ENCODE measurements at places on chromosomes 6 and 20. TPM values are rescaled to one million over a fixed set of nuclear protein-coding genes. Genes with fewer than 3 reads are reported as not detected.

DNA sequence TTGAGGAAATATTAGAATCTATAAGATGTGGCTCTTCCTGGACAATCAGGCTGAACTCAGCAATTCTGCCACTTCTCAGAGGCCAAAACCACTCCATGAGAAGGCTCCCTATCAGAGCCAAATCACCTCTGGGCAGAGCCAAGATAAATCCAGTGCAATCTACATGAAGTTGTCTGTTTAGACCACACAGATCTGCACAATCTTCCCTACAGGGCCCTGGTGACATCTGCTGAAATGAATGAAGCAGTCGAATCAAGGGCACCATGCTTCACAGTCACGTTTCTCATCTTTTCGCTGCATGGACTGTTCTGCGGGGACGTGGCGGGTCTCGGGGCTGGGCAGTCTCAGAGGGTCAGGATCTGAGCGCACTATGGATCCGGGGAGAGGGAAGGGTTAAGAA lies 60.1 kb upstream of the CD93 start:
- H3K27ac ChIP-seq: no peak overlapping the region
- DNase-seq: no peak
- H3K4me1 ChIP-seq: peaks cover 20% of the 10 kb centered on the region
- no peaks in the 10 kb centered on the region for H3K36me3 ChIP-seq
- H3K27me3 ChIP-seq: no peaks in the 10 kb centered on the region
- H3K4me3 ChIP-seq: no peak overlapping the region

DNA sequence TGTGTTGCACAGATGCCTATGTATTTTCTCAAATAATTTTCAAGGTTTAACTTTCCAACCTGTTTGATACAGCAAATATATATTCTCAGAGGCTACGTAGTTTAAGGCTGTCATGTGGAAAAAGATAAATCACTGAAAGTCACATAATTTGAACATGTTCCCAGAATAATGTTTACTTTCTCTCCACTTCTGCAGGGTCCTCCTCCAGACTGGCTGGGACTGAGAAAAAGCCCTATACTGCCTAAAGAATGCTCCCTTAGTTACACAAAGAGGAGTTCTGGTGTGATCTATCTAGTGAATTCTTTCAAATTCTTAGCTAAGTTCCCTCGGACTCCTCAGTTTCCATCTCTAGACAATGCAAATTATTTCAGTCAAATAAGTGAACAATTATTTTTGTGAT lies 411.0 kb downstream of the C6orf118 start:
- DNase-seq: no peak
- H3K27me3 ChIP-seq: no peaks in the 10 kb centered on the region
- no peak overlapping the region for H3K4me3 ChIP-seq
- H3K27ac ChIP-seq: no peak overlapping the region
- H3K4me1 ChIP-seq: no peaks in the 10 kb centered on the region

- H3K4me3 ChIP-seq: no peak overlapping the region
- no peak for DNase-seq
- peaks cover 23% of the 10 kb centered on the region for H3K4me1 ChIP-seq
- no peak overlapping the region for H3K27ac ChIP-seq
Observed at GRCh38 chr20:34062570-34063482, 49.2 kb downstream of the EIF2S2 start.

GRCh38 chr20:56687061-56687460 lies 58.0 kb downstream of the TFAP2C start:
- H3K4me1 ChIP-seq: peaks cover 19% of the 10 kb centered on the region
- DNase-seq: no peak
- no peaks in the 10 kb centered on the region for H3K27me3 ChIP-seq
- no peak overlapping the region for H3K4me3 ChIP-seq
- H3K36me3 ChIP-seq: no peaks in the 10 kb centered on the region

GRCh38 chr20:8212286-8212685 lies 80.2 kb downstream of the PLCB1 start:
- H3K27ac ChIP-seq: no peak overlapping the region
- H3K36me3 ChIP-seq: no peaks in the 10 kb centered on the region
- no peaks in the 10 kb centered on the region for H3K27me3 ChIP-seq

- DNase-seq: no peak
- H3K27ac ChIP-seq: peak overlapping the region; percentile 83
- H3K36me3 ChIP-seq: no peaks in the 10 kb centered on the region
- no peaks in the 10 kb centered on the region for H3K27me3 ChIP-seq
- H3K4me3 ChIP-seq: no peak overlapping the region
Observed at GRCh38 chr6:25297039-25297441, 17.9 kb downstream of the CARMIL1 start.

DNA sequence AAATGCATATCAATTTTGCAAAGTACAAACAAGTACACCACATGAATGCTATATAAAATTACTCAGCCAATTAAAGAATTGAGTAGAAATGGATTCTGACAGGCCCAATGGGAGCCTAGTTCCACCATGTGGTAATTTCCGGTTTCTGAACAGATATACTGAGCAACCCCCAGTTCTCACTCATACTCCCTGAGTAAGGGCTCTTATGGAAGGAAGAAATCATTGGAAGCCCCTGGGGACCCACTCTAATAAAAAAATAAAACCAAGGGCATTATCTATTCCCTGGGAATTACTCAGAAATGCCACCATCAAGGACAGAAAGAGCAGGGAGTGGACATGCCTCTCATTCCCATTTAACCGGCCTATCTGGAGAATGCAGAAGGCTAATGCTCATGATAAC lies 34.6 kb downstream of the STX7 start:
- no peak overlapping the region for H3K27ac ChIP-seq
- H3K36me3 ChIP-seq: no peaks in the 10 kb centered on the region
- DNase-seq: no peak
- no peaks in the 10 kb centered on the region for H3K4me1 ChIP-seq
- no peak overlapping the region for H3K4me3 ChIP-seq

- H3K4me3 ChIP-seq: no peak overlapping the region
- DNase-seq: no peak
- H3K27ac ChIP-seq: no peak overlapping the region
- no peaks in the 10 kb centered on the region for H3K4me1 ChIP-seq
- H3K27me3 ChIP-seq: no peaks in the 10 kb centered on the region
Observed at GRCh38 chr6:167396068-167396658, 71.3 kb downstream of the TTLL2 start.

DNA sequence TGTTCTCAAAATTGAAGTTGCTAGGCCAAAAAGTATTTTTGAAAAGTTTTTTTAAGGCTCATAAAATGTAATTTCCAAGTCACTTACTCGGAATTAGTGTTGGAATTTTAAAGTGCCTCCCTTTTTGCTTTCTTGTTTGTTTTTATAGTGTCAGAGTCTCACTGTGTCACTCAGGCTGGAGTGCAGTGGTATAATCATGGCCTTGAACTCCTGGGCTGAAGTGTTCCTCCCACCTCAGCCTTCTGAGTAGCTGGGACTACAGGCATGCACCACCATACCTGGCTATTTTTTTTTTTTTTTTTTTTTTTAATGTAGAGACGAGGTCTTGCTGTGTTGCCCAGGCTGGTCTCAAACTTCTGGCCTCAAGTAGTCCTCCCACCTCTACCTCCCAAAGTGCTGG lies 40.0 kb upstream of the GNRH2 start:
- peaks cover 62% of the 10 kb centered on the region for H3K36me3 ChIP-seq
- H3K4me1 ChIP-seq: no peaks in the 10 kb centered on the region
- H3K4me3 ChIP-seq: no peak overlapping the region

- H3K4me3 ChIP-seq: no peak overlapping the region
- peaks cover 11% of the 10 kb centered on the region for H3K4me1 ChIP-seq
- H3K27ac ChIP-seq: no peak overlapping the region
- H3K27me3 ChIP-seq: no peaks in the 10 kb centered on the region
- H3K36me3 ChIP-seq: no peaks in the 10 kb centered on the region
Observed at GRCh38 chr6:108251252-108251651, 9.6 kb downstream of the SNX3 start.

DNA sequence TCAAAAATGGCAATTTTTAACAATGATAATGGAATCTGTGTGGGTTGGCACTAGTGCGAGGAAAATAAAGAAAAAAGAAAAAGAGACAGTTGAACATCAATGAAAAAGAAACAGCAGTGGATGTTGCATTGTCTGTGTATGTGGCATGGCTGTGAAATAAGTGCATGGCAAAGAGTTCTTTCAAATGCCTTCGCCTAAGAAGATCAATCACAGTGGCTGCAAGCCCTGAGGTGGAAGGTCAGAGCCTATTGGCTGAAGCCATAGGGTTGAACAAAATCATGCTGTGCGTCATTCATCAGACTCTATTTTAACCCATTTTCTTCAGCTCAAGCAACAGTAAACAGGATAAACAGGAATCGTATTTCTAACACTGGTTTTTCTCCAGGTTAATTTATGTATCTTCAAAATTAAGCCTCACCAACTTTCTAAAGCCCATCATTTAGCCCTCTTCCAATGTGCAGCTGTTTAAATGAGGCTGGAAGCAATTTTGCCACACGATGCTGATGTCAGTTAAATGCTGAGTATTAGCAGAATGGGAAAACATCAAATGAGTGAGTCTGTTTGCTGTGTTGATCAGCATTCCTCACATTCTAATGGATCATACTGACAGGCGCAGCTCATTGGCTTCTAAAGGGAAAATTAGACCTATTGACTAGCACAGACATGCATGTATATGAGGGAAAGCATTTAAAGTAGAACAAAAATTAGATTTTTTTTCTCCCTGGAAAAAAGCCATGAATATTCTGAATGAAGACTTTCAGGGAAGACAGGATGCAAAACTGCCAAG lies 955.9 kb upstream of the EYS start:
- no peaks in the 10 kb centered on the region for H3K36me3 ChIP-seq
- H3K27ac ChIP-seq: no peak overlapping the region
- no peak overlapping the region for H3K4me3 ChIP-seq
- no peak for DNase-seq

GRCh38 chr6:18262702-18263417 lies 1.5 kb downstream of the DEK start:
- H3K27ac ChIP-seq: peak overlapping the region; percentile 99
- H3K4me3 ChIP-seq: peak overlapping the region; percentile 97
- no peaks in the 10 kb centered on the region for H3K36me3 ChIP-seq
- peaks cover 8% of the 10 kb centered on the region for H3K4me1 ChIP-seq

GRCh38 chr6:88374553-88374952 lies 208.4 kb upstream of the CNR1 start:
- H3K27ac ChIP-seq: no peak overlapping the region
- H3K27me3 ChIP-seq: no peaks in the 10 kb centered on the region
- no peak overlapping the region for H3K4me3 ChIP-seq
- H3K4me1 ChIP-seq: peaks cover 1% of the 10 kb centered on the region

GRCh38 chr6:83218646-83219045 lies 25.5 kb downstream of the RWDD2A start:
- no peaks in the 10 kb centered on the region for H3K27me3 ChIP-seq
- peaks cover 16% of the 10 kb centered on the region for H3K36me3 ChIP-seq
- H3K4me3 ChIP-seq: no peak overlapping the region
- no peak for DNase-seq

DNA sequence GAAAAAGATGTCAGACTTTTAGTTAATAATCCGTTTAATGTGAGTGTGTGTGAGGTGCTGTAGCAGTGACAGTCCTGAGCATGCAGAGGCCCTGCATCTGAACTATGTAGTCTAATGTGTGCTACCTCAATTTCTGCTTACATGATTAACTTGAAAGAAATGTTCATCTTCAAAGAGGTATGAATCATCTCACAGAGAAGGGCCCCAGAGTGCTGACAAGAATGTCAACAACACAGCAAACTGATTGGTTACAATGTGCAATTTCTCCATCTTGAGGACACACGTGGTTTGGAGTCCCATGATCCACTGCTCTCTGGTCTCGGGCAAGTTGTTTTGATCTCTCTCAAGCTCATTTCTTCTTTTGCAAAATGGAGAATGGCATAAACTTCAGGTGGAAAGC lies 61.7 kb upstream of the EMILIN3 start:
- no peak for DNase-seq
- no peaks in the 10 kb centered on the region for H3K36me3 ChIP-seq
- H3K4me3 ChIP-seq: no peak overlapping the region
- H3K4me1 ChIP-seq: peaks cover 10% of the 10 kb centered on the region

DNA sequence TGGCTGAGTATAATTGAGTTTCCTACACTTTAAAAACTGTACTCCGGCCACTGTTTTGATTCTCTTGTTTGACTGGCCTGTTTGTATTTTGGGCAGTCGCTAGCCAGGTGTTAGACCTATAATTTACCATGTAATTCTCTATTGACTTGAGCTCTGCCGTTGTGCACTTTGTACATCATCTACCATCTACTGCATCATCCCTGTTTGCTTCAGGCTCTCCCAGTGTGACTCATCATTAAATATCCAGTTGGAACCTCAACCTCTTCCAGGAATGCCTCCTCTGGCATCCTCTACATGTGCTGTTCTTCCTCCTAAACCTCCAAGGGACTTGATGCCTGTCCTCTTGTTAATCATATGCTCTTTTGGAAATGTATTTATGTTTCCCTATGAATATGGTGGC lies 72.3 kb downstream of the FARS2 start:
- H3K4me1 ChIP-seq: no peaks in the 10 kb centered on the region
- H3K36me3 ChIP-seq: no peaks in the 10 kb centered on the region
- H3K4me3 ChIP-seq: no peak overlapping the region
- no peaks in the 10 kb centered on the region for H3K27me3 ChIP-seq
- DNase-seq: no peak
- no peak overlapping the region for H3K27ac ChIP-seq

DNA sequence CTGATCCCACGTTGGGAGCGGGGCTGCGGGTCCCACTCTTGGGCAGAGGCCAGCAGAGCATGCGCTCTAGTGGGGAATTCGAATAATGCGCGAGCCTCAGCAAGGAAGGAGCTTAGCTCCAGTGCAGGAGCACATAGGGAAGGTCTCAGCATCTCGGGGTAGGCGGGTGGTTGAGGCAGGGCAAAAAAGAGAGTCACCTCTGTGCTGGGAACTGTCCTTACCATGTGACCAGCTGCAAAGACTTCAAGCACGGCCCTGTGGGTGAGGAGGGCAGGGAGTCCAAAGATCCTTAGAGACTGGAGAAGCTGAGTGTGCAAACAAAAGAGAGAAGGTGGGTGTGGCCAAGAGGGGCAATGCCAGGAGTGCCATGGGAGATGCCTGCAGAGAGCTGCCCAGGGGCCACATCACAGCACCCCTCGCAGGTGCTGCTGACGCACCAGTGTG lies 79.2 kb upstream of the CD93 start:
- peaks cover 40% of the 10 kb centered on the region for H3K4me1 ChIP-seq
- no peak overlapping the region for H3K4me3 ChIP-seq
- H3K36me3 ChIP-seq: no peaks in the 10 kb centered on the region
- H3K27me3 ChIP-seq: no peaks in the 10 kb centered on the region
- H3K27ac ChIP-seq: no peak overlapping the region

DNA sequence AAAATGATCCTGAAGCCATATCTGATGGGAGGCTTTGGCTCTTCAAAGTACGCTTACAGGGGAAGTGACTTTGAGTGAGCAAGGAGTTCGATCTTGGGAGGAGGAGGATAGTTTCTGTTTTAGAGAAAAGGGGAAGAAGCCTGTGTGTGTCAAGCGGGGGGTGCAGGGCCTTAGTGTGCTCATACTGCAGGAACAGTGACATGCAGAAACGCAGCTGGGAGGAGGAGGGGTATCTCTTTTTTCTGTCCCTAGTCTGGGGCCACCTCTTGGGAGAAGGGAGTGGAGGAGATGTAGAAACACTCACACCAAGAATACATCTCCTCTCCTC lies 19.8 kb downstream of the SIRPD start:
- H3K4me3 ChIP-seq: no peak overlapping the region
- H3K27ac ChIP-seq: peak overlapping the region; percentile 60
- no peaks in the 10 kb centered on the region for H3K36me3 ChIP-seq
- H3K4me1 ChIP-seq: no peaks in the 10 kb centered on the region

- peaks cover 19% of the 10 kb centered on the region for H3K4me1 ChIP-seq
- DNase-seq: no peak
- no peaks in the 10 kb centered on the region for H3K36me3 ChIP-seq
- no peak overlapping the region for H3K27ac ChIP-seq
Observed at GRCh38 chr6:143680141-143680540, 2.4 kb downstream of the PHACTR2 start.

Gene SIGLEC1
- 3.2 TPM for total RNA-seq

Gene GRIK2
- not detected for total RNA-seq

Gene MUC21
- 322 TPM for total RNA-seq

Gene MLIP
- 0.64 TPM for total RNA-seq

Gene PRKN
- total RNA-seq: 5.5 TPM

Gene TNFRSF21
- 78.9 TPM for total RNA-seq

Gene NR2E1
- not detected for total RNA-seq
